ENCODE measurements at places on chromosomes 16 and 17.

GRCh38 chr17:44677136-44677535 lies 12.4 kb downstream of the CCDC43 start:
- DNase-seq: no peak

- DNase-seq: no peak
Measured at GRCh38 chr16:89826531-89827382, 1.5 kb upstream of the SPIRE2 start.

DNA sequence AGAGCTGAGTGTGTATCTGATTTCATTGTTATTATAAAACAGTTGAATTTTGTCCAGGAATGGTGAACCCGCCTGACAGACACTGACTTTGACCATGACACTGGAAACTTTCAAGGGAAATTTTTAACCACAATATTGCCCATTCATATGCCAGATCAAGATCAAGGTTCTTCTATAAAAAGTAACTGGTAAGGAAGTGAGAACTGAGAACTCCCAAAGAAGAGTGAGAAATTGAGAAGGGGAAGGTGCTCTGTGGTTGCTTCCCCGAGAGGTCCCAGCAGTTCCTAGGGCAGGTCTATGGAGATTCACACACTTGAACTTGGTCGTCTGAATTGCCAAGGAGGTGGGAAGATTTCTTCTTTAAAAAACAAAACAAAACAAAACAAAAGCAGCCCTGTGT lies 27.3 kb downstream of the SLC6A4 start:
- no peak for DNase-seq

- no peak for DNase-seq
Measured at GRCh38 chr16:8346294-8346693, 244.0 kb downstream of the TMEM114 start.

- no peak for DNase-seq
Measured at GRCh38 chr17:64947152-64947551, 27.9 kb upstream of the LRRC37A3 start.

DNA sequence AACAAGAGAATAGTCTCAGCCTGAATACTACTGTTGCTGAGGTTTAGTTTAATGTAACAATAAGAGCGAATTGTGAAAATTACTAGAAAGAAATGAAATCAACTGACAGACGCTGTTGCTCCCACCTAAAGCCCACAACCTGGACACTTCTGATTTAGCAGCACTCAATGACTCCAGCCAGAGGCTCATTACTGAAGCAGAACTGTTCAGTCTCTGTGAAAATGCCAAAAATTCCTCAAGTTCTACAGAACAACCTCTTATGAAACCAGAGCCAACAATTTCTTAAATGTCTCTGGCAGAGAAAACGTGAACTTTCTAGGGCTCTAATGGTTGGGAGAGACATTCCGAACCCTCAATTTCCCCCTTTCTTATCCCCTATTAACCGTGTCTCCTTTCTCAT lies 9.9 kb downstream of the PSME3IP1 start:
- no peak for DNase-seq

Data from NCI-H69 (cell line).